Activated CD8-positive, alpha-beta memory T cell treated with anti-CD3 and anti-CD28 coated beads, Interleukin-2, amount 50 U/mL, for 48 hours (primary cell): ENCODE measurements at places on chromosomes 6 and 20.

- no peak for DNase-seq
These were observed 621.9 kb upstream of the GJE1 start for GRCh38 chr6:141510803-141511202.

DNA sequence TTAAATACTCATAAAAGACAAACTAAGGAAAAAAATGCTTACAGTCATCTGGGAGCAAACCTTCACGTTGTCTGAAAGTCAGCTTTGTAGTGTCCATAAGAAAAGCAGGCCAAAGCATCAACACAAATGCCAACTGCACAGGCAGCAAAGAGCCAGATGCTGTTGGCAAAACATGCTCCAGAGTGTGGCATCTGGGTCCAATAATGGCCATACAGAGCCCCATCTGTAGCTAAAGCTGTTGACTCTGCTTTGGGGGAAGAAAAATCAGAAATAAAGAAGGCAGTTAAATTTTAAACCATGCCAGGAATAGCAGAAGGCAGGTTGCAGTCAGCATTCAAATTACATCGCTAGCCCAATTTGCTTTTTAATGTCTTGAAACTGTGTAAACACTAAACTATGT lies 776.3 kb downstream of the EYS start:
- no peak for DNase-seq

GRCh38 chr20:39983183-39983582 lies 705.9 kb downstream of the MAFB start:
- no peak for DNase-seq

DNA sequence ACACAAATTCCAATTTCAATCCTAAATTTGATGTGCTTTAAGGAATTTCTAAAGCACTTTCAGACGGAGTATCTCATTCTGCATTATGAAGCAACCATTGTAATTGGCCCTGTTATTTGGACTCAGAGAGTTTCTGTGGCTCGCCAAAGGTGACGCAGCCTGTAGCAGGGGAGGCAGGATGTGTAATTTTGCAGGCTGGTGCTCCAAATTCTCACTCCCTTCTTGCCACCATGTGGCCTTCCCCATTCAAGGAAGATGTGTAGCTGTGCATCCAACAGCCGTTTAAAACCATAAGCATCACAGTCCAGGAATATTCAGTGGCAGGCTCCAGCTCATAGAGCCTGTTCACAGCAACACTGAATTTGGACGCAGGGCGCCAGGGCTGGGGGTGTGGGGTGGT lies 45.8 kb downstream of the AGPAT4 start:
- no peak for DNase-seq

GRCh38 chr20:62978561-62978943 lies 26.0 kb downstream of the SLC17A9 start:
- no peak for DNase-seq

GRCh38 chr6:18016698-18017097 lies 29.3 kb upstream of the KIF13A start:
- DNase-seq = no peak

GRCh38 chr6:33792981-33793380 lies 4.1 kb upstream of the LEMD2 start:
- no peak for DNase-seq

DNA sequence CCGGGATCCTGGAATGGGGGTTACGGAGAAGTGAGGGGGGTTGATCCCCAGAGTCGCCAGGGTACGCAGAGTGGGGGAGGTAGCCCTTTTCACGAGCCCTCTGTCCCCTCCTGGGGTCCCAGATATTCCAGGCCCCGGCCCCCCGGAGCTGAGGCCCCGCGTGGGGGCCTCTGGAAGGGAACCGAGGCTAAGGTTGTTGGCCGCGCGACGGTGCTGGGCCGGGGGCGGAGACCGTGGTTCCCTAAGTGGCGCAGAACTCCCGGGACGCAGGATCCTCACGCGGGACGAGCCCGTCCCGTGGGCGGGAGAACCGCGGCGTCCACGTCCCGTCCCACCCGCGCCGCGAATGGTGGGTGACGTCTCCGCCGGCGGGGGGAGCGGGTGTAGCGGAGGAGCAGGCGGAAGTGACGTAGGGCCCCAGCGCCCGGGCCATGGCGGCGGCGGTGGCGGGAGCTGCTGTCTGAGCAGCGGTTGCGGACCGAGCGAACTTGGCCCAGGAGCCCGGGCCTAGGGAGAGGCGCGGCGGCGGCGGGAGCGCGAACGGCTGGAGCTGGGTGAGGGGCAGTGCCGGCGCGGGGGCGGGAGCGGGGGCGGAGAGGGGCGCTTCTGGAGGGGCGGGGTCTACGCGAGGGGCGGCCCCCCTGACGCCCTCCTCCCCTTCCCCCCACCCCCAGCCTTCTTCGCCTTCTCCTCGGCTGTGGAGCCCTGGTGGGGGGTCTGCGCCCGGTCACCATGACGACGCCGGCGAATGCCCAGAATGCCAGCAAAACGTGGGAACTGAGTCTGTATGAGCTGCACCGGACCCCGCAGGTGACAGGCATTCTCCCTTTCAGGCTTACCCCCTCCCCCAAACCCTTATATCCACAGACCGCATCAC lies at the start of gene RING1:
RING1 (plus strand) TSS at position 410 of the 877 bp plus-strand sequence; CDS start at position 733, 323 bp downstream.
- peak; percentile 92 for DNase-seq

GRCh38 chr20:6140947-6141346 lies 18.1 kb upstream of the FERMT1 start:
- DNase-seq = no peak

DNA sequence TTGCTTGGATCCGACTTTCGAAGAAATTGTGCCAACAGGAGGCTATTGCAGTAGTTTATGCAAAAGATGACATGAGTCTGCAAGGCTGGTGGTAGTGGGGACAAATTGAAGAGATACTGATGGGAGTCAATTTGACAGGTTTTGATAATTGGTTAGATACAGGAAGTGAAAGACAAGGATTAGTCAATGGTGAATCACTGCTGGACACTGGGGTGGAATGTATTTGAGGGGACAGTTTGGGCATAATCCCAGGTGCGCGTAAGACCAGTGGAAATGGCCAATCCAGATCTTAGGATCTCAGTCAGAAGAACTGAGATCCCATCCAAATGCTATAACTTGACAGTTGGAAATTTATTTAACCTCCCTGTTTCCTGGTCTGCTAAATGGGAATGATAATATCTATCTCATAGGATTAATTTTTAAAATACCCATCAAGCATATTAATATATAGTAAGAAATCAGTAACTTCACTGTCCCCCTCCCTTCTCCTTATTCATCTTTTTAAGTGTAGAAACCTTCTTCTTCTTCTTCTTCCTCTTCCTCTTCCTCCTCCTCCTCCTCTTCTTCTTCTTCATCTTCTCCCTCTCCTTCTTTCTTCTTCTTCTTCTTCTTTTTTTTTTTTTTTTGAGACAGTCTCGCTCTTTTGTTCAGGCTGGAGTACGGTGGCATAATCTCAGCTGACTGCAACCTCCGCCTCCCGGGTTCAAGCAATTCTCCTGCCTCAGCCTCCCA lies 30.9 kb upstream of the ERVFRD-1 start:
- DNase-seq = no peak

- DNase-seq = no peak
These were observed 110.9 kb downstream of the SH3BGRL2 start for GRCh38 chr6:79742030-79742429.

DNA sequence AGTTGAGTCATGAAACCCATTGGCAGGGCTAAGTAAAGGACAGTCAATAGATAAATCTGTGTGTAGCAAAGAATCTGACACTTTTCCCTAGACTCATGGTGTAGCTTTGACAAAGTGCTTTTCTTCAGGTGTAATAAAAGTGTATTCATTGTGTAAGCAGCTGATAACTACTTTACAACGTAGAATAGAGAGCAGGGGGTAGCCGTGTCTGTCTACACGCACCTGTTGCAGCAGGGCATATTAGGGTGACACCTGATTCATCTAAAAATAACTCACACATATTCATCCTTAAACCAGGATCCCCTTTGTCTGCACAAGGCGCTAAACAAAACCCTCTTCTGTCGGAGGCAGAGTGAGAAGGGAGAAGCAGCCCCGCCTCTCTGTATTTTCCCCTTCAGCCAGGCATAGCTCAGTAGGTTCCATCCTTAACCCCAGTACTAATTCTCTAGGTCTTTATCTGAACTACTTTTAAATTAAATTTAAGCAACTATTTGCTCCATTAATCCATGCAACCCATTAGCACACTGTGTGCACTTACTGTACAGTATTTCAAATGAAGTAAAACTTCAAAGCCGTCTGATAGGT lies 306.7 kb upstream of the SASH1 start:
- no peak for DNase-seq

DNA sequence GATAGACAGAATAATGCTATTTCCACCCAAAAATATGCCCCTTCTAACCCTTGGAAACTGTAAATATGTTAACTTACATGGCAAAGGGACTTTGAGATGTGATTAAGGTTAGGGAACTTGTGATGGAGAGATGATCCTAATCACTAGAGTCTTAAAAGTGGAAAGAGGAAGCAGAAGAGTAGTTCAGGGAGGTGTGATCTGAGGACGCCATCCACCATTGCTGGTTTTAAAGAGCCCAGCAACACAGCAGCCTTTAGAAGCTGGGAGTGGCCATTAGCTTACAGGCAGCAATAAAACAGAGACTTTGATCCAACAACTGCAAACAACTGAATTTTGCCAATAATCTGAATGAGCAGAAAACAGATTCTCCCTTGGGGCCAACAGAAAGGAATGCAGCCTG lies 30.6 kb downstream of the ZNF311 start:
- DNase-seq = no peak

DNA sequence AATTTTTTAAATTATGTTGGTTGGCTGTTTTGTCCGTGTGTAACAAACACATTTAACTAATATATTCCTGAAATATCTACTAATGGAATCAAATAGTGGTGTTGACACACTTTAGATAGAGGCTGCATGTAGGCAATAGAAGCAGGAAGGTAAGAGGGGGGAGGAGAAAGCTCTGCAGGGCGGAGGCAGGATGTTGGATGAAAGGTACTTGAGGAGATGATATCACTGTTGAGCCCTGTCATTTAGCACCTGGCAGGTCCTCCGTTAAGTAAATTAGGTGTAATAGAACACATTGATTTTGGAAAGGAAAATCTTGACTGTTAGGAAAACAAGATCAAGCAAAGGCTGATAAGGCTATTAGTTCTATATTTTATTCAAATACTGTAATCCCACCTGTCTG lies 618.7 kb downstream of the PKHD1 start:
- DNase-seq = no peak

- no peak for DNase-seq
These were observed 445.8 kb upstream of the JAG1 start for GRCh38 chr20:11119573-11119972.
